ENCODE measurements at places on chromosomes 12 and 14.

DNA sequence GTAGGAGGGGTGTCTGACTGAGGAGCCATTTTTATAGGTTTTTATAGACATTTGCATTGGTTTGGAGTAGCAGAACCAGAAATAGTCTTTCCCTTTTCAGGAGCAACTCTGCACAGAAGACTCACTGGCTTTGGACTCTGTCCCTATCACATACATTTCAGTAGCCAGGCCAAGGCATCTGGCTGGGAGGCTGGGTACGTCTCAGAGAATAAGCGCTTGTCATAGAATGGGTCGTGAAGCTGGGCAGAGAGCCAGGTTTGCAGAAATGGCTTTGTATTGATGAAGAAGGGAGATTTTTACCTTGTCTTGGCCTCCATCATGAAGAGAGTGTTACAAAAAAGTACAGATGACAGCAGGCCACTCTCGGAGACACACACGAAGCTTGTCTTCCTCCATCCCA is 98.6 kb downstream of the CACNA1C start:
- no peak for DNase-seq

GRCh38 chr12:38291160-38291559 is 25.4 kb upstream of the ALG10B start:
- DNase-seq, result no peak

DNA sequence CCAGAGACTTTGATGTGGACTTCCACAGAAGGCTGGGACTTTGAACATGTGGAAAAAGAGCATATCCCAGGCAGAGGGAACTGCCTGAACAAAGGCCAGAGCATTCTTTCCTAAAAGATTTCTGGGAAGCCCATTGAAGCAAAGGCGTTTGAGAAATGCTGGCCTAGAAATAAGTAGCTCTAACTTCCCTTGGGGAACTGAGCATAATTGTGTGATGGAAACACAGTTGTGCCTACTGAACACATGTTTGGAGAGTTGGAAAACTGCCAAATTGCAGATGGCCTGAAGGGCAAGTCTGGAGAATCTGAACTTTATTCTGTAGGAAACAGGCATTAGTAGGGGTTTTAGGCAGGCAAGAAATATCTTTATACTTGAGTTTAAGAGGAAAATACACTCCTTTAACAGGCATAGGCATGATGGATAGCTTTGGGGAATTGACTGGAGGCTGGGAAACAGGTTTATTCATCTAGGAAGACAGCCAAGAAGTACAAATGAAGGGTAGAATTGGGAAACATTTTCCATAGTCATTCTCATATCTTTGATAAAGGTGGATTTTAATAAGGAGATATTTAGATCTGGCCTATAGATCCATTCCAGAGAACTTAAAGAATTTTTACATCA is 134.1 kb downstream of the TPH2 start:
- no peak for DNase-seq

DNA sequence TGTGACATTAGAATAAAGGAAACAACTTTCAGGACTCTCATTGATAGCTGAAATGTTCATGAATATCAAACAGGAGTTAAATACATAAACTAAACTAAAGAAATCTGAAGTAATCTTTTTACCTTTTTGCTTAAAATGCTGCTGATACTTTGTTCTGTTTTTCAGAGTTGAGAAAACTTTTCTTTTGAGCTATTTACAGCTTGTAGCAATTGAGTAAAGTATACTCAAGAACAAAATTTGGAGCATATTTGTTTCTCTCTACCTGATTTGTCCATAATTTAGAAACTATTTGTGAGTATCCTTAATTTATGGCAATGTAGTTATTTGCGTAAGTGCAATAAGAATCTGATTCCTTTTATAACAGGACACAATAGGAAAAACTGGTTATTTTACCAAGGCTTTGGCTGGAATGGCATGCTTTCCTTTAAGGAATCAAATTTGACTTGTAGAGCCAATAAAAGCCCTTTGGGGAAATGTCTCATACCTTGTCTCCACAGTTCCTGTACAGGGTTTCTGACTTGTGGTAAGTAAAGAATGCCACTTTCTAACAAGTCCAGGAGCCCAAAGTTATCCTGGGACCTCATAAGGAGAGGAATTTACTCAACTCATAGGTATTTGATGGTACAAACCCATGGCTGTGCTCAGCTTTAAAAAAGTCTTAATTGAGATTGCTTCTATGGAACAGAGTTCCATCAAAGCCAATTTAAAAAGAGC is 195.7 kb downstream of the TMEM117 start:
- no peak for DNase-seq

- DNase-seq, result no peak
These were observed 709.2 kb downstream of the TMEM121 start for GRCh38 chr14:106235356-106236159.

- DNase-seq, result no peak
These were observed 430.2 kb upstream of the TBX3 start for GRCh38 chr12:115114140-115114539.

GRCh38 chr14:22419620-22420019 is 169.4 kb downstream of the DAD1 start:
- no peak for DNase-seq

DNA sequence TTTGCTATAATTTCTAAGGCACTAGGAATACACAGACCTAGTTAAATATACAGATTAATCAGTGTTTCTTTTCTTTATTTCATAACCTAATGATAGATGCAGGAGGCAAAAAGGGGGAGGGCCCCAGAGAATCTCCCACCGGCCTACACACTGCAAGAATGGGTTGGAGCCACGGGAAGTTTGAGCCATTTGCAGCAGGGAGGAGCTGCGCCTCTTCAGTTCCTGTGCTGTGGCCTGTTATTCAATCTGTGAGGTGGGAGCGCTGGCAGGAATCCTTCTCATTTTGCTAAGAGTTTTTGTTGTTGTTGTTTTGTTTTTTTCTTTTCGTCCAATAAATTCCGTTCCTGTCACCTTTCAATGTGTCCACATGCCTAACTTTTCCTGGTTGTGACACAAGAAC is 251.3 kb upstream of the RPL10L start:
- DNase-seq, result no peak

DNA sequence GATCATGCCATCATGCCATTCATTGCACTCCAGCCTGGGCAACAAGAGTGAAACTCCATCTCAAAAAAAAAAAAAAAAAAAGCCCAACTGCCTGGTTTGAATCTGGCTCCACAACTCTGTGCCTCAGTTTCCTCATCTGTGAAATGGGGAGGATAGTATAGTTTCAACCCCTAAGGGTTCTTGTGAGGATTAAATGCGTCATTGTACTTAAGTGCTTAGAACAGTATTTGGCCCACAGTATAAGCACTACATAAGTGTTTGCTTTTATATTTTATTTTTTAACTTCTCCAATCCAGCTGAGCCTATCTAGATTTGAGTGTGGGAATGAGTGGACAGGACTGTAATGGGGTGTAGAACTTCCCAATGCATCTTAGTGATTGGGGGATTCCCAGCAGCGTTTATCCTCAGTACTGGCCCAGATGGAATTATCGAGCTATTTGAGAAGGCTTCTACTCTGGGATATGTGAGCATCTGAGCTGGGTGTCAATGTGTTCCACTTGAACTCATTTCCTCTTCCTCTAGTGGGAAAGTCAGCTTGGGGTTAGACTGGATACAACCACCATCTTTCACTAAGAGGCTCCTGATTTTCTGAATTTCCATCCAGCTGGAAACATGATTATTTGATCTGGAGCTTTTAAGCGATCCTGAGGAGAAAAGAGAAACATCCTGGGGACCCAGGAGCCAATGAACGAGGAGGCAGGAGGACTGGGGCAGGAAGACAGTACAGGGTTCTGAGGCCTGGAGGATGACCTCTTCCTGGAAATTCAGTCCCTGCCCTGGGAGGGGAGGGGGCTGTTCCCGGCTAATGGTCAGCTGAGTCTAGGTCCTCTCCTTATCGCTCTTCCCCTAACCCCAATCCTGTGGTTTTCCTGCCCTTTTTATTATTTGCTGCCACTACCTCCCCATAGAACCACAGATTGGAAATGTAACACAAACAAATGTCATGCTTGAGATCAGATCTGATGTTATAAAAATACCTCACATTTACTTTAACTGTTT is 9.3 kb upstream of the ESPL1 start:
- no peak for DNase-seq

GRCh38 chr14:75224561-75224960 is 48.1 kb upstream of the TMED10 start:
- no peak for DNase-seq

DNA sequence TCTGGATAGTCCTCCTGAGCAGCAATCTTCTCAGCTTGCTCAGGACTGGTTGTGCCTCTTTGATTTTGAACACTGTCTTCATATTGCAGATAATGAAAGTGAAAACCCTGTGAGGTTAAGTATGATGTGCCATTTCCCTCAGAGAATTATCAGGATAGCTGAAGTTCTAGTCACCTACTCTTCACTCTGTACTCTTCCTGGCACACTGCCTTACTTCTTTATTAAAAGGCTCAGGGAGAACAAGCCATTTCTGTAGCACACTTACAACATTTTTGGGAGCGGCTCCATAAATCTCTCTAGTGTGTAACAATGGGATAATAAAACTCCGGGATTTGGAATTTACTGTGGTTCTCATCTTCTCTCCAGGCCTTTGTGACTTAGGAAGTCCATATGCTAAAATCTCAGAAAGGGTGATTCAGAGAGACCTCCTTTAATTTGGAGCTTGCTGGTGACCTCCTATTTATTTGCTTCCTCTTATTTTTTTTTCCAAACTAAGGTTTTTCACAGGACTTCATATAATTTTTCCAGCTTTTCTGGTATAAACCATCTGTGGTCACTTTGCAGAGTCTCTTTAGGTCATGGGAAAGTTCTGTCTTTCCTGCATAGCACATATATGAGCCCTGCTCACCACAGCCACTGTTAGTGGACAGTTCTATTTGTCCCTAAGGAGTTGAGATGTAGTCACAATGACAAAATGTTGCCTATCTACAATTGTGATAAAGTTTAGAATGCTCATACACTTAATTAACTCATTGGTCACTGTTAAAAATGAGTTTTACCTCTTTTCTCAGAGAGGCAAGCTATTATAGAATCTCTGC is 53.5 kb upstream of the LDHB start:
- DNase-seq, result no peak

GRCh38 chr12:7935590-7936581 is at the start of gene SLC2A3:
Gene SLC2A3 (minus strand): TSS chr12:7936187. CDS start chr12:7936034, 153 bp downstream.
- peak; percentile 81 for DNase-seq

GRCh38 chr14:69137843-69138535 is 14.9 kb downstream of the DCAF5 start:
- no peak for DNase-seq

- no peak for DNase-seq
These were observed 9.8 kb upstream of the ZNF385A start for GRCh38 chr12:54394281-54394719.

GRCh38 chr12:127008755-127009403 is 1258.1 kb upstream of the TMEM132C start:
- DNase-seq, result no peak

DNA sequence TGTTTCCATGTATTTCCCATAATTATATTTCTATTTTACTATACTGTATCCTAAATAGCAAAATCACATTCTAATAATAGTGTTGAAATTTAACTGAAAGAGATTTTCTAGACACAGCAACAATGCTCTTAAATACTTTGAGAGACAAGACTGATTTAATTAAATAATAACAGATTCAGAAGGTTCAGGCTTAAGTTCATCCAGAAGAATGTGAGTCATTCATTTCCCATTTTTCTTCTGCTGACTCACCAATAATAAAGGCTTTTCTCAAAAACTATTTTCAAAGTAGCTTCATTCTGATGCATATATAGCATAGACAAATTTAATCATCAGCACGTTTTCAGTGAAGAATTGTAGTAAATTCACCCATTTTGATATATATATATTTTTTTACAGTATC is 481.4 kb downstream of the MDGA2 start:
- DNase-seq, result no peak

DNA sequence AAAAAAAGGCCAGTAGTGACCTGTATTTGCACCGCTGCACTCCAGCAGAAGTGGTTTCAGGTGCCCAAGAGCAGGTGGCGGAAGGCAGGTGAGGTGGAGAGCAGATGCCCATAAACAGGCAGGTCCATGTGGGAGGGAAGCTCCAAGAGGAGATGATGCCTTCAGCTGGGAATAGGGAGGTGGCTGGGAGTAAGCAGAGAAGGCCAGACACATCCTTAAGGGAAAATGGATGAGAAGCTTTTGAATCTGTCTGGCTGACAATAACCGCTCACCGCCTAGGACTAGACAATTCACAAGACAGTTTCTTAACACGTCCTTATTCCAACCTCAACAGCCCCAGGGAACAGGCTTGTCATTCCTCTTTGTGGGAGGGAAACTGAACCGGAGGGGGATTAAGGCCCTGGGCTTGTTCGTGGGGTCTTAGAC is 43.9 kb upstream of the PLEKHG6 start:
- DNase-seq, result no peak

- DNase-seq, result no peak
These were observed 676 bp downstream of the MRPL42 start for GRCh38 chr12:93468008-93468371.

Measured in T follicular helper cell (primary cell).